Right atrium auricular region (tissue), 2 donors: ENCODE measurements at places on chromosomes 2 and 18.

GRCh38 chr2:24265212-24265611 is 90.4 kb downstream of the FAM228A start:
- no peak for DNase-seq

DNA sequence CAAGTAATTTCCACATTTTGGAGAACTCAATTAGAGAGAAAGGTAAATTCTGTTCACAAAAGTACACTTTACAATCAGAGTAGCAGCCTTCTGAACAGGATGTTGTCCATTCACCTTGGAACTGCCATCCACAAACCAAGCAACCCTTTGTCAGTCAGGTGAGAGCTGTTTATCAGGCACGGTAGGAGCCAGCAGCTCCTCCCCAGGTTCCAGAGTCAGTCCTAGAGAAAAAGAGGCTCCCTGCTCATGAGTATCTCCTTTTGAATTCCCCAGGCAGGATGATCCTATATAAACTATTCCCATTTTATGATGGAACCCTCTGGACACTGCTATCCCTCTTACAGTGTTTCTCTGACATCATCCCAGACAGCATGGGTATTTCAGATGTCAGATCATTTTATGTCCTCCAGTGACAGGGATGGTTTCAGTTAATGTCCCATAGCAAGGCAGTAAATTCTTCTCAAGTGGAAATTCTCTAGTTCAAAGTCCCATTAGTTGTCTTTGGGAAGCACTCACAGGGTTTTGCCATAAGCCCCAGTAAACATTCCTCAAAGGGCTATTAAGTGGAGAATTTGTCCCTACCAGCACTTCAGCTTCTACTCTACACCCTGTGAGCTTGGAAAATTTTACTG is 34.5 kb upstream of the CSRNP3 start:
- DNase-seq, result no peak

GRCh38 chr2:149651229-149651628 is 63.7 kb upstream of the MMADHC start:
- DNase-seq, result no peak

GRCh38 chr18:45686891-45687611 is 36.9 kb upstream of the SLC14A1 start:
- DNase-seq, result no peak

- no peak for DNase-seq
Observed at GRCh38 chr2:231807020-231807419, 20.8 kb downstream of the COPS7B start.

DNA sequence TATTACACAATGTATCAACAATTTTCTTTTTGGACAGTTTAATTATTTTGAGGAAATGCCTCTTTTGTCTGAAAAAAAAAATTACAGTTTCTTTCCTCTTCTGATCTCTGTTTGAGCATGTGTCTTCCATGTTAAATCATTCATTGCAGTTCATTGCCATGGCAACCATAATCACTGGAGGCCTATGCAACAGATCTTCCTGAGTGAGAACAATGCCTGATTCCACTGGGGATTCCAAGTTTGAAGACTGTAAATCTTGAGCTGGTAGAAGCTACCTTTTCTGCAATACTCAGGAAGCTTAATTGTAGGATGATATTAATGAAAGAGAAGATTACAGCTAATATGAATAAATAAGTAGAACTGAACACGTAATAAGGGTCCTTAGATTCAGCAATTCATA is 721.4 kb upstream of the CNTNAP5 start:
- no peak for DNase-seq

DNA sequence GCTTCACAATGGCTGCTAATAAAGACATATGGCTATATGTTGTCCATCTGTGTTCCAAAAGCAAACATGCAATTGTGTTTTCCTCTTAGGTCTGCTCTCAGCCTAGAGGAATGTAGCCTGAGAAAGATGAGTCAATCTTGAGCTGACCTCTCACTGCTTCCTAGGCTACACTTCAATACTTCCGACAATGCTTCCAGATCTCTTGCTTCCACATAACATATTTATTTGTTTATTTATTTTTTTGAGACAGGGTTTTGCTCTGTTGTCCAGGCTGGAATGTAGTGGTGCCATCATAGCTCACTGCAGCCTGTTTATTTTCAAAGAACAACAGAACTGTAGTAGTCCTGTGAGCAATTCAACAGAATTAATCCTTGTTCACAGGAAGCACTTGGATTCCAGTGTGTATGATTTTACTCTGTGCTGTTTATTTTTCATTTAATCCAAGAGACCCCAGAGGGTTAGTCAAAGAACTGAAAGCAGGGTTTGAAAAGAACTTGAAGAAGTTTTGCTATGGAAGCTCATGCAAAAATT is 437.9 kb downstream of the TXNL1 start:
- DNase-seq, result no peak

GRCh38 chr18:27763936-27764335 is 413.0 kb downstream of the CDH2 start:
- DNase-seq, result no peak

GRCh38 chr2:118524911-118525310 is 322.5 kb downstream of the EN1 start:
- no peak for DNase-seq

DNA sequence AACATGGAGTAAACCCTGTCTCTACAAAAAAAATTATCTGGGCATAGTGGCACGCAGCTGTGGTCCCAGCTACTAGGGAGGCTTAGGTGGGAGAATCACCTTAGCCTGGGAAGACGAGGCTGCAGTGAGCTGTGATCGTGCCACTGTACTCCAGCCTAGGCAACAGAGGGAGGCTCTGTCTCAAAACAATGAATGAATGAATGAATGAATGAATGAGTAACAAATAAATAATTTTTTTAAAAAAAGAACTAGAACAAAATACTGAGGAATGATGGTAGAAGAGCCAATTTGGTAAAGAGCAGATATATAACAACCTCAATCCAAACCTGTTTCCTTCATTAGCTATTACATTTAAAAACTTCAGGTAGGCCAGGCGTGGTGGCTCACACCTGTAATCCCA is 60.1 kb downstream of the STRN start:
- no peak for DNase-seq

DNA sequence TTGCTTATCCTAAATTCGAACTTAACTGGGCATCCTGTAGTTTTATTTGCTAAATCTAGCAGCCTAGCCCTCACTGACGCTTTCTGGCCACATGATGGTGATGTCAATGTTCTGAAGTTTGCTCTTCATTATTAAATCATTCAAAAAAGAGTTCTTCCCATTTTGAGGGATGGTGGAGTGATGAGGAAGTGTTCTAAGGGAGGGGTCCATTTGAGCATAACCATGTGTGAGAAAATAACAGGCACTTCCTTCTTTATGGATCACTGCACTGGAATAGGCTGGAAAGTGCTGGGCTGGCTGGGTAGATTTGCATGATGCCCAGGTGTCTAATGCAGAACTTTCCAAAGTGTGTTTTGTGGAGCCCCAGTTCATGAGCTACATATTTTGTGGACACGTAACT is 74.2 kb downstream of the TNFRSF11A start:
- no peak for DNase-seq
